Large intestine (tissue), 12 donors: ENCODE measurements at places on chromosomes 3 and 15.

- peaks cover 3% of the 10 kb centered on the region for H3K36me3 ChIP-seq
- H3K27me3 ChIP-seq, result no peaks in the 10 kb centered on the region
- H3K4me1 ChIP-seq, result no peaks in the 10 kb centered on the region
- no peak overlapping the region for H3K4me3 ChIP-seq
- DNase-seq, result no peak
Measured at GRCh38 chr3:126621627-126622345, 33.1 kb downstream of the TXNRD3 start.

GRCh38 chr3:150771600-150771999 is 8.6 kb upstream of the SIAH2 start:
- H3K4me3 ChIP-seq, result no peak overlapping the region
- H3K27ac ChIP-seq, result no peak overlapping the region
- DNase-seq, result no peak
- no peaks in the 10 kb centered on the region for H3K27me3 ChIP-seq

GRCh38 chr15:45795440-45796069 is 160.7 kb downstream of the SQOR start:
- H3K27ac ChIP-seq, result no peak overlapping the region
- peaks cover 4% of the 10 kb centered on the region for H3K4me1 ChIP-seq
- no peak overlapping the region for H3K4me3 ChIP-seq
- H3K27me3 ChIP-seq, result no peaks in the 10 kb centered on the region
- DNase-seq, result peak; percentile 32

DNA sequence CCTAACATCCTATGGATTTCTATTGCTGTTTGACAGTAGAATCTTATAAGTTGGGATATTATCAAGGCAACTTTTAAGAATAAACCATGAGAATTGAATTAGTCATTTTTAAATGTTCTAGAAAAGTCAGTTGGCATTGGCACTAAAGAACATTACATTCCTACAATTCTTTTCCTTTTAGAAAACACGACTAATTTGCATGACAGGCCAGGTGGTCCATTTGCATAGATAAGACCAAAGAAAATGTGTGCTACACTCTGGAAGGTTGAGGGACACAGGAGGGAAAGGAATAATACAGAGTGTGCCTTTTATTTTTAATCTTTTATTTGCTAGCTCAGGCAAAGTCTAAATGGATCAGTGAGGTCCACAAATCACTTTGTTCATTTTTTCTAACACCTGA is 962.3 kb downstream of the EPHA3 start:
- no peak overlapping the region for H3K27ac ChIP-seq
- no peaks in the 10 kb centered on the region for H3K27me3 ChIP-seq
- DNase-seq, result no peak
- H3K4me3 ChIP-seq, result no peak overlapping the region
- H3K4me1 ChIP-seq, result no peaks in the 10 kb centered on the region

GRCh38 chr3:42683875-42684598 is 1.3 kb upstream of the KLHL40 start:
- peak; percentile 27 for DNase-seq
- H3K4me3 ChIP-seq, result no peak overlapping the region
- no peaks in the 10 kb centered on the region for H3K4me1 ChIP-seq
- H3K27me3 ChIP-seq, result peaks cover 50% of the 10 kb centered on the region
- H3K27ac ChIP-seq, result no peak overlapping the region

DNA sequence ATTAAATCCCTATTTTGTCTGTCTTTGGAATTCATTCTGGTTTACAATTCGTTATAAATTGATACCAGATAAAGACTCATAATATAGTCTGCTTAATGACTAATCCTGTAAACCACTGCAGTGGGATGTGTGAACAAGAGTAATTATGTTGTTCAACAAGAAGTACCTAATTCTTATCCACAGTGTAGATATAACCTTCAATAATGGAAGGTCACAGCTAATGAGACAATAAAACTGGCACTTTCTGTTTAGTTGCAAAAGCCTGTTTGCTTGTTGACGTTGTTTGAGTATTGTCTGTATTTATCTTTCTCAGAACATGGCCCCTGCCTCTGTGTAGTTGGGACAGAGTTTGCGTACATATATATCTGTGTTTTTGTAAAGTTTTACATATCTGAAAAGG is 26.7 kb downstream of the PIAS1 start:
- no peak overlapping the region for H3K4me3 ChIP-seq
- H3K27ac ChIP-seq, result no peak overlapping the region
- peaks cover 13% of the 10 kb centered on the region for H3K4me1 ChIP-seq
- H3K36me3 ChIP-seq, result no peaks in the 10 kb centered on the region

GRCh38 chr3:15262021-15262420 is 56.0 kb downstream of the CAPN7 start:
- no peaks in the 10 kb centered on the region for H3K4me1 ChIP-seq
- H3K36me3 ChIP-seq, result peaks cover 31% of the 10 kb centered on the region
- DNase-seq, result no peak
- H3K4me3 ChIP-seq, result no peak overlapping the region
- no peak overlapping the region for H3K27ac ChIP-seq

DNA sequence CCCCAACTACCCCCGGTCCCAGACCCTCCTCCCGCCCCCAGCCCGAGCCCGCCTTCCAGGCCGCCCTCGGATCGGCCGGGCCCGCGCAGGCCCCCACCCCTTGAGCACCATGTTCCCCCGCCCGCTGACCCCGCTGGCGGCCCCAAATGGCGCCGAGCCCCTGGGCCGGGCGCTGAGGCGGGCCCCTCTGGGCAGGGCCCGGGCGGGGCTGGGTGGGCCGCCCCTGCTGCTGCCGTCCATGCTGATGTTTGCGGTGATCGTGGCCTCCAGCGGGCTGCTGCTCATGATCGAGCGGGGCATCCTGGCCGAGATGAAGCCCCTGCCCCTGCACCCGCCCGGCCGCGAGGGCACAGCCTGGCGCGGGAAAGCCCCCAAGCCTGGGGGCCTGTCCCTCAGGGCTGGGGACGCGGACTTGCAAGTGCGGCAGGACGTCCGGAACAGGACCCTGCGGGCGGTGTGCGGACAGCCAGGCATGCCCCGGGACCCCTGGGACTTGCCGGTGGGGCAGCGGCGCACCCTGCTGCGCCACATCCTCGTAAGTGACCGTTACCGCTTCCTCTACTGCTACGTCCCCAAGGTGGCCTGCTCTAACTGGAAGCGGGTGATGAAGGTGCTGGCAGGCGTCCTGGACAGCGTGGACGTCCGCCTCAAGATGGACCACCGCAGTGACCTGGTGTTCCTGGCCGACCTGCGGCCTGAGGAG is 472 bp downstream of the CHST14 start:
- DNase-seq, result peak; percentile 39
- H3K27me3 ChIP-seq, result no peaks in the 10 kb centered on the region
- H3K27ac ChIP-seq, result no peak overlapping the region
- H3K4me3 ChIP-seq, result peak overlapping the region; percentile 72
- H3K4me1 ChIP-seq, result peaks cover 14% of the 10 kb centered on the region
- peaks cover 19% of the 10 kb centered on the region for H3K36me3 ChIP-seq

GRCh38 chr15:61025308-61025707 is 203.8 kb downstream of the RORA start:
- no peak for DNase-seq
- no peaks in the 10 kb centered on the region for H3K4me1 ChIP-seq
- H3K27ac ChIP-seq, result no peak overlapping the region
- H3K27me3 ChIP-seq, result no peaks in the 10 kb centered on the region
- no peak overlapping the region for H3K4me3 ChIP-seq
- no peaks in the 10 kb centered on the region for H3K36me3 ChIP-seq

GRCh38 chr3:73121669-73122331 is 60.3 kb downstream of the EBLN2 start:
- H3K4me3 ChIP-seq, result no peak overlapping the region
- H3K27ac ChIP-seq, result no peak overlapping the region
- no peaks in the 10 kb centered on the region for H3K27me3 ChIP-seq
- H3K4me1 ChIP-seq, result no peaks in the 10 kb centered on the region
- DNase-seq, result no peak
- no peaks in the 10 kb centered on the region for H3K36me3 ChIP-seq

DNA sequence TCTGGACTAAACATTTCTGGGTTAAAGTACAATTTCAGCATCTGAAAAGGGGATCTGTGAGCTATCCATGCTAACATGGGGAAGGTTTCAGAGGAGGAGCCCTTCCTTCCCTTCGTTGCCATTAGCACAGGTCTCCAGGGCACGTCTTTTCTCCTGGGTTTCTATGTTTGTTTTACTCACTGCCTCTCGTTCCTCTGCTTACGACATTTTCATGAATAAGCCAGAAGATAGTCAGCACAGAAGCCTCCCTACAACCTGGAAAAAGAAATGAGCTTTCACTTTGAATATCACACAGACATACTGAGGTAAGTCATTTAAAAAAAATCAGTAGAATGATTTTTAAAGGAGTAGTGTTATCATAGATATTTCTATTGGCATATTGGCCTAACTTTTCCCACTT is 117.2 kb upstream of the KCNMB2 start:
- no peaks in the 10 kb centered on the region for H3K4me1 ChIP-seq
- no peak for DNase-seq
- no peak overlapping the region for H3K27ac ChIP-seq
- H3K4me3 ChIP-seq, result no peak overlapping the region

DNA sequence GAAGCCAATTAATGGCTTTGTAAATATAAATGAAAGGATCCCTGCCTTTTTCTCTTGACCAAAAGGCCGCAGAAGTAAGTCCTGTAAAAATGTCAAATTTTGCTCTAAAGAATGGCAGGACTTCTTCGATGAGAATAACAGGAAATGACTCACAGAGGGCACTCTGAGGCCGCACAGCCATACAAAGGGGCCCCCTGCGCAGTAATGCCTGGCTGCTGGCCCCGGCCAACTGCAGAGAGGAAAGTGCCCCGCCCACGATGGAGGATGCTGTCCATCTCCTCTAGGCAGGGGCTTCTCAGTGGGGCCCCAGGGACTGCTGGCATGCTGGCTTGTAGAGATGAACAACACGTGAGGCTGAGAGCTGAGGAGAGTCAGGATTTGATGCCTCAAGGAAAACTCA is 18.1 kb upstream of the SCN10A start:
- no peak overlapping the region for H3K4me3 ChIP-seq
- no peak for DNase-seq
- H3K27ac ChIP-seq, result no peak overlapping the region
- H3K27me3 ChIP-seq, result no peaks in the 10 kb centered on the region
